ENCODE measurements at places on chromosomes 13 and 19.

DNA sequence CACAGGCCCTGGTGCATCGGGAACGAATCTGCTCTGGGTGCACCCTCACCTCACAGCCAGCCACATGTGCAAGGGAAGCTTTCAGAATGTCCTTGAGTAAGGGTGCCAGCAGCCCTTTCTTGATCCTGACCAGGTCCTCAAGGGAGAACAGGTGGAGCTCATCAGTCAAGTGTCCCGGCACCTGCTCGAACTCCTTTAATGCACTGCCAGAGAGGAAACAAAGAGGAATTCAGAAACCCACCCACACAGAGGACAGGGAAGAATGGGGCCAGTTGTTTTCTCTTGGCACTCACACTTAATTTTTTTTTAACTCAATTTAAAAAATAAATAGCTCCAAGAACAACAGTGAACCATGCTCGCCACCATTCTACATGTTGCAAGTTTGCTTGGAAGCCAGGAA is 41.7 kb downstream of the RUBCNL start:
- DNase-seq: no peak

DNA sequence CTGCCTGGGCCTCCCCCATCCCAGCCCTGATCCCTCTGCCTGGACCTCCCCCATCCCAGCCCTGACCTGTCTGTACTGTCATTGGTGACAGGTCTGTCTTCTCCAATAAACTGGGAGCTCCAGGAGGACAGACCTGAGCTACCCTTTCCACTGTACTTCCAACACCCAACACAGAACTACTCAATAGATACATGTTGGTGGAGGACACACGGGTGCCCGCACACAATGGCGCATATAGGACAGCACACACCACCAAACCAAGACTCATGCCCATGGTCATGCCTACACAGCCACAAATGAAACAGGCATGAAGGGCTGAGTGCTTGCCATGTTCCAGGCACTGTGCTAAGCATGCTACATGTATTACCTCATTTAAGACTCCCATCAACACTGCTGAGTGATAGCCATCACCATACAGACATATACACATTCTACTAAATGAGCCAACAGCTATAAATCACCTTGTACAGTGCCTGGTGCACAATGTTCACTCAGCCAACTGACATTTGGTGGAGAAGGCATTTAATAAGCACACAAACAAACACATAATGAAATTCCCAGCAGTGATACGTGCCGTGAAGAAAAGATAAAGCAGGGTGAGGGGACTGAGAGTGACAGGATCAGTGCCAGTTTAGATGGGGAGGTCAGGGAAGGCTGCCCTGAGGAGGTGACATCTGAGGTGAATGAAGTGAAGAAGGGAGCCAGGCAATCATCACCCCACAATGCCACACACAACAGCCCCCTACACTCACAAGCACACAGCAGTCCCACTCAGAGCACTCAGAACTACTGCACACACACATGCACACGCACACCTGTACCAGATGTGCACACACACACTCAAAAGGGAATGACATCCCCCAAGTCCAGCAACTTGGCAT is 857 bp downstream of the POU2F2 start:
- no peak for DNase-seq

GRCh38 chr19:52941941-52942385 is 18.7 kb upstream of the ZNF888 start:
- DNase-seq: no peak

GRCh38 chr19:40414542-40415535 is 1.7 kb upstream of the PRX start:
- no peak for DNase-seq

GRCh38 chr19:1591421-1592023 is 1.1 kb downstream of the MBD3 start:
- peak; percentile 6 for DNase-seq

DNA sequence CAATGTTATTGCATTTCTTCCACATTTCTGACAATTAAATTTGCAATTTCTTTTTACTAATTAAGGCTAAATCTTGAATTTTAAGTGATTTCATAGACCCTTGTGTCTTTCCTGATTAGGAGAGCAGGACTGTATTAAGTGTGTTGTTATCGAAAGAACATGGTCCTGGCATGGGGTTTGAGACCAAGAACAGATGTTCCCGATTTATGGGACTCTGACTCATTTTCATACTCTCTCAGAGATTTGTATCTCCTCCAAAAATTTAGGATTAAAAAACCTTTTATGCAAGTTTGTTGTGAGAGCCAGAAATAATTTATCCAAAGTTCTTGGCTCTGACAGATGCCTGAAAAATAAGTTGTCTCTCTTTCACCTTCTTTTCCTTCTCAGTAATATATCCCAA is 589.3 kb upstream of the ARGLU1 start:
- no peak for DNase-seq

DNA sequence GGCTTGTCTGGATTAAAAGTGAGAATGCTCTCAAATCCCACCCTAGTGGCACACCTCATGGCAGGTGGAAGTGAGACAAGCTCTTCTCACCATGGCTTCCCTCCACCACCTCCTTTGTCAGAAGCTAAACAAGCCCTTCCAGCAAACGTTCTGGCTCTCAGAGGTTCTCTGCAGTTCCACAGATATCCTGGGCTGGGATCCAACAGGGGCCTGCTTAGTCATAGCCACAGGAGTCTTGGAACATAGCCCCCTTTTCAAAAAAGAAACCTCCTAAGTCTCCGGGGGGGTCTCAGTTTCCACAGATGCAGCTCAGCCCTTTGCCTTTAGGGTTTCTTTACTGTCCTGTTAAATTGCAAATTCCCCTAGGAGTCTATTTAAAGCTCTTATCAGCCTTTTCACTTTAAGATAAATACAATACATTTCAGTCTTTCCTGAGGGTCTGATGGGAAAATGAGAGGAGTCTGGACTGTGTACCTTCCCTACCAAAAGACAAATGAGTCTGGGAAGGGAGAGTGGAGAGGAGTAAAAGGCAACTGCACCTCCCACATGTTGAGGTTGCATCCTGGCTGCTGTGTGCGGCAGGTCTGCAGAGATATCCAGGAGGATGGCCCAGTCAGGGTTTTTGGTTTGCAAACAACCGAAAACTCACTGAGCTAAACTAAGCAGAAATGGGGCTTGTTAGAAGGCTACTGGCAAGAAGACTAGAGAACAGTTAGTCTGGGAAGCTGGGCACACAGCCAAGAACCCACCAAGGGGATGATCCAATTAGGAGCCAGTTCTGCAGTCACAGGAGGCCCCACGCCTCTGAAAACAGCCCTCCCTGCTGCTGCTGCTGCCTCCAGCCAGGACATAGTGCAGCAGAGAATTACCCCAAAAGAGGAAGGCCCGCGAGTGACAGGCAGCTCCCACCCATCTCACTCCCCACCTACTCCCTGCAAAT is 41.4 kb upstream of the SERP2 start:
- DNase-seq: no peak

- no peak for DNase-seq
Measured at GRCh38 chr13:112733661-112734379, 44.0 kb downstream of the ATP11A start.

GRCh38 chr13:33973194-33973593 is 155.2 kb downstream of the RFC3 start:
- no peak for DNase-seq

DNA sequence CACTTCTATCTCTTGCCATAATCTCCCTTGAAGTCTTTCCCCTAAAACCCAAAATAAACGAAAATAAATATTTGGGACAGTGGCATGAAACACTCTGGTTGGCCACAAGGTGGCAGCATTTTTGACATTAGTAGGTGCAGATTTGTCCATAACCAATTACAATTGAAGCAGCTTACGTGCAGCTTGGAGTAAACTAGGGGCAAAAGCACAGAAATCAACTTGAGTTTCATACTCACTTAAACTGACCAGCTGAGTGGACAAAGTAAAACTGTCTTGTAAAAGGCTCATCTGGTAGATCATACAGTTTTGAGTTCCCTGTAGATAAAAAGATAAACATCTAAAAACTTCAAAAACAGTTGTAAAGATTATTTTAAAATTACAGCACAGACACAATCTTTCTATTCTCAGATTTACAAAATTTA is 18.8 kb downstream of the PDCD5 start:
- DNase-seq: peak; percentile 48

DNA sequence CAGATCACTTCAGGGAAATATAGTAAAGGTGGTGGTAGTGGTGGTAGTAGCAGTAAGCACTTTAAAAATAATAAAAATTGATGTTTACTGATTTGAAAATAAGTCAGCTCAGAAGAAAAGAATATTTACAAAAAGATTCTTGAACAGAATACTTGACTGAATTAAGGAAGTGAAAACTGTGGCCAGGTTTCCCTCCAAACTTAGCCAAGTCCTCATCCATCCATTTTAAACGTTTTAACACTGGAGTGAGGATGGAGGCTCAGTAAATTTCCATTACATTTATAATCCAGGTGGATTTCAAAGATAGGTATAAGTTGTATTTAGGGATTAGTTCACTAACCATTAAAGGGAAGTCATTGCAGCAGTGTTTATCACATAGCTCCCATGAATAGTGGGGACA is 221.5 kb downstream of the RGCC start:
- DNase-seq: no peak

DNA sequence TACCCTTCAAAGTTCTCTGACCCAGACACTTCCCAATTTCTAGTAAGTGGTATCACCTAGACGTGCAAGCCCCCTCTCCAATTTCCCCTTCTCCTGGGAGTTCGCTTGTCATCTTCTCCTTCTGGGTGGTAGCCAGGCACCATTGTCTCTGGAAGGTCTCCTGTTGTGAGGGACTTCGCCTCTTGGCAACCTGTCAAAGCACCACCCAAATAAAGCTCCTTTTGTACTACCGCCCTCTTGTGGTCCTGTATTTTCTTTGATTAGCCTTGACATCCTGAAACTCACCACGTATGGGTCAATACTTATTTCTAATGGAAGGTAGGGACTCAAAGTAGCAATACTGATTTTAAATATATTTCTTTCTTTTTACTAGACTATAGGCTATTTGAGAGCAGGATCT is 8.2 kb downstream of the GPC5 start:
- DNase-seq: peak; percentile 54

DNA sequence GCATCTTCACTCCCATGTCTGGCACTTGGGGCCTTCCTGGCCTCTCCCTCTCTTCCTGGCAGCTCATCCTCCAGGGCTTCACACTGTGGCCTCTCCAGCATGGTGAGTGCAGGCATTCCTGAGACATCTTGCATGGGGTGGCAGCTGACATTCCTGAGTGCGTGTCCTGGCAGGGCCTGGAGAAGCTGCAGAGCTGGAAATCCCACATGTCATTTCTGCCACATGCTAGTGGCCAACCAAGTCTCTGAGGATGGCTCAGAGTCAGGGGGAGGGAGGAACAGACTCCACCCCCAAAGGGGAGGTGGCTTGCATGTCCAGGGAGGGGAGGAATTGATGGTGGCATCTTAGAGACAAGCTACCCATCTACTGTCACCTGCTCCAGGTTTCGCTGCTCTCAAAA is 41.6 kb upstream of the AMER2 start:
- no peak for DNase-seq

DNA sequence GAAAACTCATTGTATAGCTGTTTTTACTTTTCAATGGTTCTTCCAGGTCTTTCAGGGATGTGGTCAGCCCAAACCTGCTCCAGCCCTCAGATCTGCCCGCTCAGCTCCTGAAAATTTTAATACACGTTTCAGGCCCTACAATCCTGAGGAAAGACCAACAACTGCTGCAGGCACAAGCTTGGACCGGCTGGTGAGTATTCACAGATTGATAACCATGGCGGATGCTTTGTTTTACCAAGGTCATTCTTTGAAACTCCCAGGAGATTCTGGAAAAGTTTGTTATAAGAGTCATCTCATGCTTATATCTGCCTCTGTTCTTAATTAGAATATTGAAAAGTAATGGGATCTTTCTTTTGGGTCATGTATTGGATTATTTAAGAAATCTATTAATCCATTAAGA is 173.5 kb downstream of the DCT start:
- DNase-seq: no peak

DNA sequence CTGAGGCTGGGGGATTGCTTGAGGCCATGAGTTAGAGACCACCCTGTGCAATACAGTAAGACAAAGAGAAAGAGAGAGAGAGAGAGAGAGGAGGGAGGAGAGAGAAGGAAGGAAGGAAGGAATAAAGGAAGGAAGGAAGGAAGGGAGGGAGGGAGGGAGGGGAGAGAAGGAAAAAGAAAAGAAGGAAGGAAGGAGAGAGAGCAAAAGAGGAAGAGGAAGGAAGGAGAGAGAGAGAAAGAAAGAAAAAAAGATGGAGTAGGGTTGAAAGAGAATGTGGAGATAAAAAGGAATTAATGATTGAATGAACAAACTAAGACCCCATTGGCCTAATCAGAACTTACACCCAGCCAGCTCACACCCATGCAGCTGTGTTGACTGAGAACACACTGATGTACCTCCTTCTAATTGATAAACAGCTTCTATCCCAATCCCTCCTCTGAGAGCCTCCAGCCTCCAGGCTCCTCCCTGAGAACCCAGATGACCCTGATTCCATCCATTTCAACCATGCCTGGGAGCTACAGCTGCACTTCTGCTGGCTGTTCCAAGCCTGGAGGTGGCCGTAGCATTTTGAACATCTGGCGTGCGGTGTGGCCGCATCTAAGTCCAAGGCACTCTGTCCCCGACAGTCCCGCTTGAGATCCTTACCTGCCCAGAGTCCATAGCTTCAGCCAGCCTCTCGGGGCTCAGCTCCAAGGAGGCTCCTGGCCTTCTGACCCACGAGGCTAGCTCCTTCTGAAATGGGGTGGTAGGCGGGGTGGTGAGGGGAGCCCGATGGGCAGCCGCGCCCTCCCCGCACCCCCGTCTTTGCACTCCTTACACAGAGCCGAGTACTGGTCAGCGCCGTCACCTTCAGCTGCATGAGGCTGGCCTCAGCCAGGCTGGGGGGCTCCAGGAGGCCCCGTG is 1.1 kb downstream of the PRODH2 start:
- DNase-seq: no peak

GRCh38 chr13:29496241-29496712 is 99.2 kb downstream of the SLC7A1 start:
- no peak for DNase-seq

GRCh38 chr13:87535911-87536310 is 135.3 kb upstream of the SLITRK5 start:
- no peak for DNase-seq

GRCh38 chr13:43800828-43801227 is 14.1 kb upstream of the ENOX1 start:
- no peak for DNase-seq

DNA sequence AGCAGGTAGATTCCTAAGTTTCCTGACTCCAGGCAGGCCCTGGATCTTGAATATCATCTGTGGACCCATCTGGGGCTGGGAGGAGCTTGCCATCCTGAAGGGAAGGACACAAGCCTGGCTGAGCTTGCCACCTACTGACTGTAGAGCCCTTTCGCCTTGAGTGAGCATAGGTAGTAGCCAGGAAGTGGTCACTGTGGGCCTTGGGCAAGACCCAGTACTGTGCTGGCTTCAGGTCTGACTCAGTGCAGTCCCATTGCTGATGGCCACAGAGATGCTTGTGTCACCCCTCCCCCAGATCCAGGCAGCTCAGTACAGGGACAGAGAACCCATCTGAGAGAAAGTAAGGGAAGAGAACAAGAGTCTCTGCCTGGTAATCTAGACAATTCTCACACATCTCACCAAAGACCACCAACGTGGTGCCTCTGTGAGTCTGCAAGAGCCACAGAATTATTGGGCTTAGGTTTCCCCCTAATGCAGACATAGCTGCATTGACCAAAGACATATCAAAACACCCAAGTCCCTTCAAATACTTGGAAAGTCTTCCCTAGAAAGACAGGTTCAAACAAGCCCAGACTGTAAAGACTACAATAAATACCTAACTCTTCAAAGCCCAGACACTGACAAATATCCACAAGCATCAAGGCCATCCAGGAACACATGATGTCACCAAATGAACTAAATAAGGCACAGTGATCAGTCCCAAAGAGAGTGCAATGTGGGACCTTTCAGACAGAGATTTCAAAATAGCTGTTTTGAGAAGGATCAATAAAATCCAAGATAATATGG is 108.2 kb upstream of the WASF3 start:
- no peak for DNase-seq

Measured in ACHN (cell line).